ENCODE measurements at places on chromosomes 6 and 20. TPM values are rescaled to one million over a fixed set of nuclear protein-coding genes. Genes with fewer than 3 reads are reported as not detected.
A peak's percentile ranks its signal among the peaks of the same experiment; 100 is the strongest.

DNA sequence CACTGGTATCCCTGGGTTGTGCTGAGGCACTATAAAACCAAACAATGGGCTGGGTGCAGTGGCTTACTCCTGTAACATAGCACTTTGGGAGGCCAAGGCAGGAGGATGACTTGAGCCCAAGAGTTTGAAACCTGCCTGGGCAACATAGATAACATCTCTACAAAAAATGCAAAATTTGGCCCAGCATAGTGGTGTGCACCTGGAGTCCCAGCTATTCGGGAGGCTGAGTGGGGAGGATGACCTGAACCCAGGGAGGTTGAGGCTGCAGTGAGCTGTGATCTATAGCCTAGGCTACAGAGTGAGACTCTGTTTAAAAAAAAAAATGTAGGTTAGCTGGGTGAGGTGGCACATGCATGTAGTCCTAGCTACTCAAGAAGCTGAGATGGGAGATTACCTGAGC lies 7.7 kb upstream of the SLC4A11 start:
- peaks cover 58% of the 10 kb centered on the region for H3K27me3 ChIP-seq
- no peaks in the 10 kb centered on the region for H3K4me1 ChIP-seq
- H3K27ac ChIP-seq: no peak overlapping the region
- no peak for DNase-seq

- no peak overlapping the region for H3K4me3 ChIP-seq
- peaks cover 10% of the 10 kb centered on the region for H3K4me1 ChIP-seq
- H3K36me3 ChIP-seq: no peaks in the 10 kb centered on the region
- no peak for DNase-seq
- no peaks in the 10 kb centered on the region for H3K27me3 ChIP-seq
- no peak overlapping the region for H3K27ac ChIP-seq
These were observed 392.9 kb downstream of the GJA1 start for GRCh38 chr6:121828146-121828886.

DNA sequence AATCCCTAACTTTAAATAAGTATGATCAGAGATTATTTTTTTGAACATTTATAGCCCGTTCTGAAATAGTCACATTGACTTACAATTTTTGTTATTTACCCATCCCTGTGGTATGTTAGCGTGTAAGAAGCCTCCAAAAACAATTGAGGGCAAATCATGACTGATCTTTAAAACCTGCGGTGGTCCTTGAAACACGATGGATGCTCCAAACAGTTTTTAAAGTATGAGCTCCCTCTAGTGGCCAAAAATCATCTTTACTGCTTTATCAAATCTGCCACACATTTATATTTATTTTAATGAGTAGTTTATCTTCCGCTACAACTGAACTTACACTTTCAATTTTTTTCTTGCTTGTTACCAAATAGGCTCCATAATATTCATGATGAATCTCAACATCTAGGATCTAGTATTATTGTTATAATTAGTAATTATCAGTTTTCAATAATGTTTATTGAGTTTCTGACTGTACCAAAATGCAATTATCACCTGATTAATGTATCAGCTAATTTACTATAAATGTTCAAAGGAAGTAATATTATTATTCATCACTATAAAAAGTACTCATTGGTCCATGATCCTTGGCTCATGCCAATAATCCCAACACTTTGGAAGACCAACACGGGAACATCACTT lies 52.2 kb downstream of the MARCKS start:
- H3K27ac ChIP-seq: no peak overlapping the region
- H3K4me3 ChIP-seq: no peak overlapping the region
- H3K36me3 ChIP-seq: no peaks in the 10 kb centered on the region
- H3K4me1 ChIP-seq: peaks cover 11% of the 10 kb centered on the region
- DNase-seq: no peak

GRCh38 chr6:11023032-11023431 lies 21.1 kb downstream of the ELOVL2 start:
- no peaks in the 10 kb centered on the region for H3K36me3 ChIP-seq
- H3K27ac ChIP-seq: no peak overlapping the region
- peaks cover 14% of the 10 kb centered on the region for H3K4me1 ChIP-seq
- H3K27me3 ChIP-seq: peaks cover 16% of the 10 kb centered on the region

GRCh38 chr20:63293456-63293855 lies 470 bp downstream of the COL20A1 start:
- no peak overlapping the region for H3K27ac ChIP-seq
- no peak for DNase-seq
- H3K36me3 ChIP-seq: no peaks in the 10 kb centered on the region
- H3K4me3 ChIP-seq: no peak overlapping the region
- H3K27me3 ChIP-seq: peaks cover 8% of the 10 kb centered on the region

DNA sequence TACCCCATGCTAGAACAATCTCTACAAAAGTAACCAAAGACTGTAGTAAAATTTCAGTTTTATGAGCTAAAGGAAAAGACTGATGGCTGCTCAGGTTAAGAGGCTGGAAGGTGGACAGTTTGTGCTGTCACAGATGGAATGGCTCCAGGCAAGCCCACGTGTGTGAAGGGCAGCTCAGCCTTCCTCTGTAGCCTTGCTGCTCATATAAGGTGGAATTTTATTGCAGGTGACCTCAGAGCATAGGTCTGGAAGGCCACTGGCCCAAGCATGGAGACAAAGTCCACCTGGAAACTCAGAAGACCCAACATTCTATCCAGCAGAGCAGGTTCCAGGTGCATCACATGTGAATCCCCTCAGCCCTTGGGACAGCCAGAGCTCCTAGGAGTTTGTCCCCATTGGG lies 53.6 kb downstream of the KAT14 start:
- no peaks in the 10 kb centered on the region for H3K27me3 ChIP-seq
- H3K36me3 ChIP-seq: peaks cover 18% of the 10 kb centered on the region
- no peak for DNase-seq
- no peak overlapping the region for H3K4me3 ChIP-seq
- no peak overlapping the region for H3K27ac ChIP-seq

DNA sequence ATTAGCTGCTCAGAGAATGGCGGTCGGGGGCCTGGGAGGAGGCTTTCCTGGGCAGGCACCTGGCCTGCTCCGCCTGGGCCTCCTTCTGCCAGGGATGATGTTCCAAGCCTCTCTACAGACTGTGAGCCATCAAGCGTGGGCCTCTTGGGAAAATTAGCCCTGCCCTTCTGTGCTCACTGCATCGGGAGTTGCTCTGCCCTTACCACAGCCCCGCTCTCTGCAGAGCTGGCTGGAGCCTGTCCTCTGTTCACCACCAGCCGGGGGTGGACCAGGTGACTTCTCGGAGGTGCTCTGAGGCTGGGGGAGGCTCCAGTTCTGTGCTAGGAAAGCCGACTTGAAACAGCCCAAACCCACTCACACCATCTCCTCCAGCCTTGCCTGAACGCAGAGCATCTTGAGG lies 24.2 kb downstream of the MDGA1 start:
- no peak overlapping the region for H3K4me3 ChIP-seq
- DNase-seq: no peak
- H3K27me3 ChIP-seq: peaks cover 3% of the 10 kb centered on the region
- no peak overlapping the region for H3K27ac ChIP-seq
- no peaks in the 10 kb centered on the region for H3K36me3 ChIP-seq

GRCh38 chr6:17923401-17923863 lies 64.0 kb downstream of the KIF13A start:
- no peak overlapping the region for H3K27ac ChIP-seq
- no peak overlapping the region for H3K4me3 ChIP-seq
- DNase-seq: no peak
- peaks cover 23% of the 10 kb centered on the region for H3K4me1 ChIP-seq
- H3K36me3 ChIP-seq: peaks cover 4% of the 10 kb centered on the region

DNA sequence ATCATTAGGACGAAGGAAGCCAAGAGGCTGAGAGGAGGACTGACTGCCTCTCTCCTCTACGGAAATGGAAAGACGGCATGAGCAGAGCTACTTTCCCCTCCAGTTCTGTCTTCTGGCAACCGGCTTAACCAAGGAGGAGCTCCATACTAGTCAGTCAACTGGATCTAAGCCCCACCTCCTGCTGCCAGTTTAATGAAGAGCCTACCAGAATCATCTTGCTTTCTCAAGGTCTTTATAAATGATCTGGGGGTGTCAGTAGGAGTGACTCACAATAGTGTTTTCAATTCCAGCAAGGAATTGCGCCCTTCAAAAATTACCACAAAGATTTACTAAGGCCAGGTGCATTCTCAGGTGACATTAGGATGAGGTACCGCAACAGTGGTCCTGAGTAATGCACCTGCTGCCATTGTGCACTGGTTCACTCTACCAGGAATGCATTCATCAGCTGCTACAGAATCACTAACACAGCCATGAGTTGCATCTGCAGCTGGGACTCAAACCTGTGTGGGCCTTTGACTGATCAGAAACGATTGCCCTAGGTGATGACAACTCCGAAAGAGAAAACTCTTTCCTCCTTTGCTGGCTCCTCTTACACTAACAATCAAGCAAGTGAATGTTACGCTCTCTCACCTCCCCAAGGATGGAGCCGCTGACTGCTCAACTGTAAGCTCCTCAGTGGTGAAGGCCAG lies 2.8 kb downstream of the UQCC2 start:
- peaks cover 24% of the 10 kb centered on the region for H3K36me3 ChIP-seq
- no peak overlapping the region for H3K27ac ChIP-seq
- DNase-seq: no peak

DNA sequence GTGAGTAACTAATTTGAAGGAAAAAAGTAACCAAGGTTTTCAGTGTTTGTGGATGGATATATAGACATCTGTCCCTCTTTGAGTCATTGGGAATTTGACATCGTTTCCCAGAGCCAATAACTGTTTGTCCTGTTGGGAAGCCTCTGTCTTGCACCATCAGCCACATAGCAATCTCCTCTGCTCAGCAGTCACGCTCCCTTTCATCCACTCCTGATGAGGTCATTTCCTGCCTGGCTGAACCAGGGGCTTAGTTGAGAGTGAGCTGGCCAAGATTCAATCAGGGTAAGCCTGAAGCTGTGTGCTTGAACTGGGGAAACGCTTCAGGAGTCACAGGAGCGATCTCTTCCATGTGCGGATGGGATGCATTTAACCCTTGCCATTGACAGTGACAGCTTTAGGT lies 121.5 kb upstream of the FOXQ1 start:
- H3K4me1 ChIP-seq: peaks cover 4% of the 10 kb centered on the region
- no peaks in the 10 kb centered on the region for H3K36me3 ChIP-seq
- H3K27me3 ChIP-seq: no peaks in the 10 kb centered on the region
- H3K4me3 ChIP-seq: no peak overlapping the region
- no peak for DNase-seq

GRCh38 chr6:26594131-26594498 lies 2.6 kb upstream of the ABT1 start:
- H3K27ac ChIP-seq: no peak overlapping the region
- no peaks in the 10 kb centered on the region for H3K4me1 ChIP-seq
- no peaks in the 10 kb centered on the region for H3K36me3 ChIP-seq
- H3K4me3 ChIP-seq: peak overlapping the region; percentile 60
- peaks cover 54% of the 10 kb centered on the region for H3K27me3 ChIP-seq

DNA sequence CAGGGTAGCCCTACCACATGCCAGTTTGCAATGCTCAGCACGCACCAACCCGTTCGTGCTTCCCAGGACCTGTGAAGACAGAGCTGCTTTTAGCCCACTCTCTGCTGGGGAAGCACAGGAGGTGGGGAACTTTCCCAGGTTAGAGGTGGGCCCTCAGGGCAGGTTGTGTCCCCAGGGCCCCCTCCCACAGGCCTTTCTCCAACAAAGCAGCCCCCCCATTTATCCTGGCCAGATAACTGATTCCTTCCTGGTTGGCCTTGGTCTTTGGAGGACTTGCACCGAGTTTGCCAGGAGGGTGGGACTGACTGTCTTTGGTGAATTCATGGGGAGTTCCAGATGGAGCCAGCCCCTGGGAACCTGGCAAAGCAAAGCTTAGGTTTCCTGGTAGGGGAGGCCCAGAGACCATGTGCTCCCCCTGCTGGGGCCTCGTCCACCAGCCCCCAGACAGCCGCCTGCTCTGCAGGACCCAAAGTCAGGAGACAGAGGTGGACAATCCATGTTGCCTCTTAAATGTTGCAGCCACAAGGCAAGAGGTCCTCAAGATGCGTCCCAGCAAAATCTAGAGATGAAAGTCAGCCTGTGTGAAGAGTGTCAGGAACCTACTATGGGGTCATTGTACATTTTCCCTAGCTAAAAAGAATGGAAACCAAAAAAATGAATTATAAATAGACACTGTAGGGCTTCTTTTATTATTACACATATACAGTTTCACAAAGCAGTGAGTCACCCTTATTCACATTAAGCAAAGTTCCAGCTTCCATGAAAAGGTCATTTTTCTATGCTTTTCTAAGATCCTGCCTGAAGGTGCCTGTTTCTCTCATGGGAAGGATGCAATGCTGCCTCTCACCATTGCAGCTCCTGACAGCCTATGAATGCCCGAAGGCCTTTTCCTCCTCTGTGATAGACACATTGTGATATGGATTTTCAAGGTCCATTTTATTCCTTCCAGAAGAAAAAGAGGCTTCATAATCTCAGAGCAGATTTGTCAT lies 497.8 kb downstream of the PREX1 start:
- peaks cover 11% of the 10 kb centered on the region for H3K27me3 ChIP-seq
- peak overlapping the region; percentile 58 for H3K27ac ChIP-seq
- H3K4me3 ChIP-seq: no peak overlapping the region
- peaks cover 39% of the 10 kb centered on the region for H3K4me1 ChIP-seq
- DNase-seq: no peak
- no peaks in the 10 kb centered on the region for H3K36me3 ChIP-seq

DNA sequence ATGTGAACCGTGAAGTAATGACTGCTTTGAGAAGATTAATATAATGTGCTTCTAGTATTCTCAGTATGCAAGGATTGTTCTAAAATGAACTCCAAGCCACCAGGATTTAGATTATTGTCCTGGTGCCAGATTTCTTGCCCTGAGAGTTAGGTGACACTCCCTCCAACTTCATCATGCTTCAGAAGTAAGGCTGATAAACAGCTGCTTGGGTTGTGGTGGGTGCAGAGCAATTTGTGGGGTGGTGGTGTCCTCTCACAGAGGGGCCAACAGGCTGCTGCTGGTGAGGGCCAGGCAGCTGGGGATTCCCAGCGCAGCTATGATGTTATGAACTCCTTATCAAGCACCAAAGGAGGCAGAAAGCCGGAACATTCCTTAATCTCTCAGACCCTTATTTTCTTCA lies 114.6 kb downstream of the MCHR2 start:
- peaks cover 13% of the 10 kb centered on the region for H3K27me3 ChIP-seq
- H3K36me3 ChIP-seq: no peaks in the 10 kb centered on the region
- H3K4me3 ChIP-seq: no peak overlapping the region
- no peak for DNase-seq
- H3K4me1 ChIP-seq: peaks cover 3% of the 10 kb centered on the region

- H3K4me3 ChIP-seq: no peak overlapping the region
- peaks cover 18% of the 10 kb centered on the region for H3K36me3 ChIP-seq
- H3K27me3 ChIP-seq: no peaks in the 10 kb centered on the region
- peak overlapping the region; percentile 43 for H3K27ac ChIP-seq
These were observed 12.0 kb downstream of the LRP11 start for GRCh38 chr6:149852180-149852579.

GRCh38 chr6:151481786-151482185 lies 12.0 kb upstream of the CCDC170 start:
- no peak for DNase-seq
- H3K36me3 ChIP-seq: no peaks in the 10 kb centered on the region
- no peaks in the 10 kb centered on the region for H3K4me1 ChIP-seq
- H3K4me3 ChIP-seq: no peak overlapping the region

The MAS1 gene
- not detected for total RNA-seq

The SGK2 gene
- total RNA-seq: 9.9 TPM

The VSX1 gene
- not detected for total RNA-seq

The LST1 gene
- total RNA-seq: not detected

The MUC22 gene
- 1.6 TPM for total RNA-seq

The TMEM239 gene
- not detected for total RNA-seq

The SLPI gene
- 73.6 TPM for total RNA-seq
